ENCODE measurements at places on chromosomes 12 and 14. TPM values are rescaled to one million over a fixed set of nuclear protein-coding genes. Genes with fewer than 3 reads are reported as not detected.

DNA sequence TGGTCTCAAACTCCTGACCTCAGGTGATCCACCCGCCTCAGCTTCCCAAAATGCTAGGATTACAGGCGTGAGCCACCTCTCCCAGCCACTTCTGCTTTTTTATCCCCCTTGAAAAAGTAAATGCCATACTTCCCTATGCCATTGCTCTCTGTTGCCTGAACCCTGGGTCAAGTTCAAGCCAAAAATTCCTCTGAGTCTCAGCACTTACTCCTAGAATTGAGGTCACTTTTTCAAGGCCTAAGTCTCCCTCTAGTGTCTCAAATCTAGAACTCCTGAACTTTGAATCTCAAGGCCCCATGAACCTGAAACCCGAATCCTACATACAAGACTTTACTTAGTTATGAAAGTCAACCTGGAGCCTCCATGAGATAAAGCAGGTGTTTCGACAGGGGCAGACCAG, 1.4 kb upstream of the APOBEC1 start:
- no peak overlapping the region for H3K27ac ChIP-seq
- H3K4me3 ChIP-seq, result no peak overlapping the region
- H3K4me1 ChIP-seq, result no peaks in the 10 kb centered on the region
- H3K36me3 ChIP-seq, result no peaks in the 10 kb centered on the region

Gene PTPRR
- total RNA-seq, result 0.08 TPM

Gene SLC8A3
- 53.6 TPM for total RNA-seq

Gene UNC79
- total RNA-seq, result 0.17 TPM

Gene ACSM4
- not detected for total RNA-seq

GRCh38 chr12:62783881-62784280, 151.1 kb downstream of the PPM1H start:
- no peak overlapping the region for H3K27ac ChIP-seq
- H3K4me3 ChIP-seq, result no peak overlapping the region
- no peak for DNase-seq
- H3K4me1 ChIP-seq, result no peaks in the 10 kb centered on the region
- no peaks in the 10 kb centered on the region for H3K36me3 ChIP-seq
- H3K27me3 ChIP-seq, result no peaks in the 10 kb centered on the region

Gene SPX
- 2.6 TPM for total RNA-seq

- DNase-seq, result no peak
- no peak overlapping the region for H3K4me3 ChIP-seq
- peaks cover 3% of the 10 kb centered on the region for H3K27me3 ChIP-seq
- no peaks in the 10 kb centered on the region for H3K36me3 ChIP-seq
- H3K27ac ChIP-seq, result no peak overlapping the region
- no peaks in the 10 kb centered on the region for H3K4me1 ChIP-seq
These were observed 130.7 kb downstream of the NTF3 start for GRCh38 chr12:5562581-5562980.

DNA sequence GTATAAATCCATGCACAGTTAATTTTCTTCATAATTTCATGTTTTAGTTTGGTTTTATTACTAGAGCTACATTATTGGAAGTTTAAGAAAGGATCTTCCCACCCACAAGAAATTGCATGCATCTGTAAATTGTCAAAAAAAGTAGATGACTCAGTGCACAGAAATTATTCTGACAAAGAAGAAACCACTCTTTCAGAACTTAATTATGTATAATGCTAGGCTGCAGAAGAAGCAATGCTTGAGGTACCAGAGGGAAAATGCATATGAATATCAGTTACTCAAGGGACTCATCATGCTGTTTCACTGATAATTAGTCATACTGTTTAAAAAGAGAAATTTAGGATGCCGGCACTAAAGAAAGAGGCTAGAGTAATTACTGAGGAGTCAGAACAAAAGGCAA, 147.0 kb downstream of the SLC16A7 start:
- no peak overlapping the region for H3K4me3 ChIP-seq
- H3K36me3 ChIP-seq, result no peaks in the 10 kb centered on the region
- no peaks in the 10 kb centered on the region for H3K27me3 ChIP-seq
- H3K4me1 ChIP-seq, result no peaks in the 10 kb centered on the region

Gene CBX5
- total RNA-seq, result 19.3 TPM

- DNase-seq, result peak; percentile 90
- peaks cover 41% of the 10 kb centered on the region for H3K4me1 ChIP-seq
- no peaks in the 10 kb centered on the region for H3K36me3 ChIP-seq
- peak overlapping the region; percentile 75 for H3K27ac ChIP-seq
- H3K27me3 ChIP-seq, result no peaks in the 10 kb centered on the region
- H3K4me3 ChIP-seq, result no peak overlapping the region
These were observed 94.4 kb downstream of the CHGA start for GRCh38 chr14:93017301-93017797.

DNA sequence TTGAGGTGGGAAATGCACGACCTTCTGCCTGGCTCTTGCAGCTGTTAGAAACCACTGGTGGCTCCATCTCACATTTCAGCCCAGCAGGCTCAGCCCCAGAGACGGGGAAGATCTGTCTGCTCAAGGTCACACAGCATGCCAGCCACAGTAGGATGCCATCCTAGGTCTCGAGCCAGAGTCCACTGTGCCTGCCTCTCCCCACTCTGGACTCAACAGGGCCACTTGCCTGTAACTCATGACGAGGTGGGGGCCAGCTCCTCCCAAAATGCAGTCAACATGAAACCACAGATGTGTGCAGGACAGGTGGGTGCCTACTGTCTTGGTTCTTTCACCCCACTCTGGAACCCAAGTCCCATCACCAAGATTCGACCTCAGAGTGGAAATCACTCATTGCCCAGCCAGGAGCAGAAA, 23.2 kb downstream of the BCL11B start:
- no peaks in the 10 kb centered on the region for H3K36me3 ChIP-seq
- no peak overlapping the region for H3K27ac ChIP-seq

GRCh38 chr14:45790293-45790692, 537.3 kb upstream of the MIS18BP1 start:
- no peaks in the 10 kb centered on the region for H3K27me3 ChIP-seq
- no peaks in the 10 kb centered on the region for H3K36me3 ChIP-seq
- H3K4me3 ChIP-seq, result no peak overlapping the region
- no peak overlapping the region for H3K27ac ChIP-seq
- no peak for DNase-seq
- H3K4me1 ChIP-seq, result no peaks in the 10 kb centered on the region

Gene RTL1
- not detected for total RNA-seq
